ENCODE measurements at places on chromosomes 11 and 22. TPM values are rescaled to one million over a fixed set of nuclear protein-coding genes. Genes with fewer than 3 reads are reported as not detected.

RNF121 gene
- 23.2 TPM for total RNA-seq

RAG1 gene
- 0.65 TPM for total RNA-seq

SHANK2 gene
- not detected for total RNA-seq

KRTAP5-1 gene
- not detected for total RNA-seq

TMPRSS5 gene
- 0.97 TPM for total RNA-seq

SLC17A6 gene
- not detected for total RNA-seq

PANX2 gene
- 0.40 TPM for total RNA-seq

POU2AF3 gene
- not detected for total RNA-seq

TEX12 gene
- 0.49 TPM for total RNA-seq

CCDC89 gene
- total RNA-seq, result 0.47 TPM

ZNF214 gene
- total RNA-seq, result 1.2 TPM

All from heart right ventricle (tissue), 16 donors.